Upper lobe of right lung (tissue), 1 donor: ENCODE measurements at places on chromosomes 1 and 21. TPM values are rescaled to one million over a fixed set of nuclear protein-coding genes. Genes with fewer than 3 reads are reported as not detected.

DNA sequence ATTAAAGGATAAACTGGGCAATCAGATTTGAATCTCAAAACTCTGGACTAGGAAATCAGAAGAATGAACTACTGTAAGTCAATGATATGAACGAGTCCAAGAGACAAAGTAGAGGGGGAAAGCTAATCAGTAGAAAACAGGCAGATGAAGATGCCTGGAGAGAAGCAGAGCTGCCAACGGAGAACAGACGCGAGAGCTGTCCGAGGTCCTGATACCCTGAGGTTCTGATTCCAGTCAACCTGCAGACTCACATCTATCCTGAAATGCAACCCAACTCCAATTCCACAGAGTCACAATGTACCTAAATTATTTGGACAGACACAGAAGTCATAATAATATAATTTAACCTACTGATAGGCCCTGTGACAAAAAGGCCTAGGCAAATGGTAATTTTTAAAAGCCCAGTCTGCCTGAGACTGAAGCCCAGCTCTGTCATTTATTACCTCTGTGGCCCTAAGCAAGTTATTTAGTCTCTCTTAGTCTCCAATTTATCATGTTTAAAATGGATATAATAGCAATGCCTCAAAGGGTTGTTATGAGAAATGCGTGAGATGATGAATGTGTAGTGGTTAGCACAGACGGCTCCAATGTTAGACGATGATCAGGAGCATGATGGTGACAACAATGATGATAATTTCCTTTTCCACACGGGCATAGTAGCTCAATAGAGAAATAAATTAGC, 33.4 kb downstream of the RGS7 start:
- DNase-seq = no peak

GRCh38 chr21:46324390-46325072, 575 bp downstream of the PCNT start:
- DNase-seq = peak; percentile 93

- no peak for DNase-seq
These were observed 9.1 kb downstream of the PTGFRN start for GRCh38 chr1:116918714-116919357.

Gene CD160
- total RNA-seq = 0.93 TPM

GRCh38 chr1:110215621-110216515, 5.8 kb downstream of the KCNC4 start:
- DNase-seq = no peak

DNA sequence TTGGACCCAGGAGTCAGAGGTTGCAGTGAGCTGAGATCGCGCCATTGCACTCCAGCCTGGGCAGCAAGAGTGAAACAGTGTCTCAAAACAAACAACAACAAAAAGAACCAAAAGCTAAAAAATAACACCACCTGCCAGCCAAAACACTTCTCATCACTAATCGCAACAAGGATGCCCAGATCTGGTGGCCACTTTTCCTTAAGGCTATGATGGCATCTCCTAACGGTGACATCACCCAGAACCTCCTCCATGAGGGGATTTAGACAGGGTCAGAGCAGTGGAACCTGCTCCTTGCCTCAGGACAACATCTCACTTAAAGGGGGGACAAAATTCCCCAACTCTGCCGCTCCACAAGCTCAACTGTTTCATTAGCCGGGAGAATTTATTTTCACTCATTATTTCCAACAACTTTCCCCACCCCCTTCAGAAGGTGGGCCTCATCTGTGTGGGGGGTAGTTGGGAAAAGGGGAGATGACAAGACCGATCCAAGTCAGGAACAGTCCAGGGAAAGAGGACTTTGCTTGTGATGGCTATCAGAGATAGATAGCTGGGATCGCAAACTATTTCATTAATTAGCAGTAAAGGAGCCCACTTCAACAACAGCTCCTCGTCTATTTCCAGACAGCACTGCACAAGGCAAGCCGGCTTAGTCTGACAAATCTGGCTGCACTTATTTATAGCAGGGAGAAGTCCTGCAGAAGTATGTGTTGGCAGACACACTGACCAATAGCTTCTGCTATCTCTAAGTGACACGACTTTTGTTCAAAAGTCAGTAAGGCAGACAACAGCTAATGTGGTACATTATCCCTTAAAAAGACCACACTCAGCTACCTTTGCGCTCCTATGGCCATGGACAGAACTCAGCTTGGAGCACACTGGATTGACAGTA, 2.6 kb downstream of the PABPC4 start:
- no peak for DNase-seq

DNA sequence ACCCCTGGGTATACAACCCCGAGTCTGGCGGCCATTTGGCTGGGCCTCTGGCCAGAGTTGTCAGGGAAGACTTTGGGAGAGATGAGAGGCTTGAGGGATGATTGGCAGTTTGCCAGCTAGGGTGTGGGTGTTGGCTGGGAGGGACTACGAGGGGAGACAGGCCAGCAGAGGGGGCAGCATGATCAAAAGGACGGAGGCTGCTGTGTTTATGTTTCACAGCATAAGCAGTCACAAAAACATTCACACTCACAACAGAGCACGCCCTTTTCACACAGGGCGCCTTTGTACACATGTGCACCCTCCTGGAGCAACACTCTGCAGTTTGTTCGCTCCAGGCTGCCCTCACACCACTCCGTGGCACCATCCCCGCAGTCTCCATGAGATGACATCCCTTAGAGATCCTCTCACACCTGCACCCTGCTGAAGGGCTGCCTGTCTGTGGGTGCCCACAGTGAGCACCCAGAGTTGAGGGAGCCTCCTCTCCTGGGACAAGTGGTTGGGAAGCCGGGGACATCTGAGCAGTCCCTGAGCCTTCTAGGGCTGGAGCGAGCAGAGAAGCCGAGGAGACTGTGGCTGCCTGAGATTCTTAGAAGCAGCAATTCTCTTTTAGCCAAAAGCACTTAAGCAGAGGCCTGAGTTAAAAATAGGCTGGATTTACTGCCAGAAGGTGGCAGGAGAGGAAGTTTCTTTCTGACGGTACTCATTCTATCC, 15.4 kb downstream of the EFNA3 start:
- DNase-seq = no peak

Gene S100A13
- 76.1 TPM for total RNA-seq

Gene GBP4
- 32.9 TPM for total RNA-seq

DNA sequence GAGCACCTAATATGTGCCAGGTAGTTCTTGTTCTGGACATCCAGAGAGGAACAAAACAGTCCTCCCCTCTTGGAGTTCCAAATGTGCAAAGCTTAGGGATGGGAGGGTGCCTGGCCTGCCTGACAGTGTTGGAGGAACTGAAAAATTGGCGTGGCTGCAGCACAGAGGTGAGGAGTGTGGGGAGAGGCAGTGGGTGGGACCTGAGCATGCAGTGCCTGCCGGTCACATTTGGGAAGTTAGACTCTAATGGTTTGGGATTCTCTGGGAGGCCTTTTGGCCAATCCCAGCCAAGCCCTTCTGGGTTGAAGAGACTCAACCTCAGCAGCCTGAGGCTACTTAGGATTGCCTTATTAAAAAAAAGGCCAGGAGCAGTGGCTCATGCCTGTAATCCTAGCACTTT, 2.3 kb upstream of the TCEA3 start:
- no peak for DNase-seq

GRCh38 chr1:219582865-219583264, 30.0 kb downstream of the ZC3H11B start:
- DNase-seq = no peak

Gene MEX3A
- 0.52 TPM for total RNA-seq

DNA sequence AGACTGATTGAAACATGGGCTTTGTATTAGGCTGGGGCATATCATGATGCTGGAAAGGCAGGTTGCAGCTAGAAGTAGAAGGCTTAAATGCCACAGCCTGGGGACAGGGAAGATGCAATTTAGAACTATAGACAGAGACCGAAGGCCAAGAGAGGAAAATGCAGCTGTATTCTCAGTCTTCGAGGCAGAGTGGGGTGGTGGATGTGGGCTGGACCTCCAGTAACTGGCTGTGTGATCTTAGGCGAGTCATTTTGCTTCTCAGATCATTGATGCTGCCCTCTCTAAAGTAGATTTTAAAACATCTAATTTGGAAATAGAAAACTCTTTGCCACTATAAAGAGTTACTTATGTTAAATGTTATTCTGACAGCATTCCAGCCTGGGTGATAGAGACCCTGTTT, 17.7 kb upstream of the SH2D2A start:
- no peak for DNase-seq

DNA sequence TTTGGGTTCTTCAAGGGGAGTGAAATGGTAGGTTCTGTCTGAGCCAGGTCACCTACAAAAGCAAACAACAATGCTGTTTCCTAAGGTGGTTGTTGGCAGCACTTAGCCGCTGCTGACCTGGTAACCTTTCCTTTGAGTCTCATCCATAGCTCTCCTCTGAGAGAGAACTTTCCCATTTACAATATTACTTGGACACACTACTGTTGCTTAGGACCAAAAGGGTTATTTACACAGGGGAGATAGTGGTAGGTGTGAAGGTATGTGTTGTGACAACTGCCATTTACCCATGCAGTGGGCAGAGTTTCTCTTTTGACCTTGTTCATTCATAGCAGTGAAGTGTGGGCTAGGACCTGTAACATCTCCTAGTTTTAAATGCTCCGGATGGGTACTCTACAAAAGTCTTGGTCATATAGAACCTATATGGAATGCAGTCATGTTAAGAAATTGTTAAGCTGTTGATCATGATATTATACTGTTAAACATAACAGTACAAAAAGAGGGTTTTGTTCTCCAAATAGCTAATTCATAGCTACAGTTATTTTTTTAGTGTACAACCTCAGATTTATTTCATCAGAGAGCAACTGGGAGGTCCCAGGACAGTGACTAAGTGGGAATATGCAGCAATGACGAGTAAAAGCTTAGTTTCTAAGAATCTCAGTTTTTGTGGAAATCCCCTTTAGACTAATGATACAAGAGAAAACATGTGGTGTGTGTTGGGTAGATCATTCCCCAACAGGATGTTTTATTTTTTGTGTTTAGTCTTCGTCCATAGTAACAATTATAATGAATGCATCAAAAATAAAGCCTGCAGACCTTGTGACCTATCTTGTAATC, 219.7 kb downstream of the NFIA start:
- DNase-seq = no peak

DNA sequence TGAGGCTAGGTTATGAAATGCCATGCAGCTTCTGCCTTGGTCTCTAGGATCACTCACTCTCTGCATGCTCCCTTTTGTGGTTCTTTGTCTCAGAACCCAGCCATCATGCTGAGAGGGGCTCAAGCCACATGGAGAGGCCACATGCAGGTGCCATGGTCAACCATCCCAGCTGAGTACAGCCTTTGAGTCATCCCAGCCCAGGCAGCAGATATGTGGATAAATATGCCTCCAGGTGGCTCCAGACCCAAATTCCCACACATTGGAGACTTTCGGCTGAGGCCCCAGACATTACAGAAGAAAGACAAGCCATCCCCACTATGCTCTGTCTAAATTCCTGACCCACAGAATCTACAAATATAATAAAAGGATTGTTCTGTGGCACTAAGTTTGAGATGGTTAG, 102.0 kb downstream of the LHX9 start:
- DNase-seq = no peak

Gene MPZ
- 2.5 TPM for total RNA-seq

- peak; percentile 69 for DNase-seq
These were observed 352.5 kb downstream of the ZNF326 start for GRCh38 chr1:90347366-90347765.

DNA sequence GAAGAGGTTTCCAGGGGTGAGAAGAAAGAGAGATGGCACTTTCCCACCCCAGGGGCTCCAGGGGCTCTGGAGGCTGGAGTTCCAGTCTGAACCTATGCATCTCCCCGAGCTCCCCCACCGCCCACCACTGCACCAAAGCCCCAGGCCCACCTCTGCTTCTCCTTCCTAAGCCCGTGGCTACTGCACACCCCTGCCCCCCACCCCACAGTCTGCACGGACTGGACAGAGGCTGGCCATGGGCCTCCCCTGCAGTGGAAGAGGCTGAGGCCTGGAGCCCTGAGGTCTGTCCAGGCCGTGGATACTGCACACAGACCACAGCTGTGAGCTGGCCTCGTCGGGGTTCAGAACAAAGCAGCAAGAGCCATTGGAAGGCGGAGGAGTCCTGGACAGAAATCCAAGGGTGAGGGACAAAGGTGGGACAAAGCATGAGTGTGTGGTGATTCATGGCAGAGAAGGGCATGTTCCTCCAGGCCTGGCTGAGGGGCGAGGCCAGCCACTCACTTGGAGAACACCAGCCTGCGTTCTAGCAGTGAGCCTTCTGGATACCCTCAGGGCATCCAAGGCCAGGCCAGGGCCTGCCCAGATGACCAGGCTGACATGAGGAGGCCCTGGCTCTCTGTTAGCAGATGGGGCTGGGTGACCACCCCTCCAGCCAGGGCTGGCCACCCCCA, 244.8 kb upstream of the VAMP3 start:
- DNase-seq = no peak

Gene LCE2C
- total RNA-seq = not detected

- DNase-seq = no peak
These were observed 323.2 kb upstream of the SGIP1 start for GRCh38 chr1:66210635-66211244.

DNA sequence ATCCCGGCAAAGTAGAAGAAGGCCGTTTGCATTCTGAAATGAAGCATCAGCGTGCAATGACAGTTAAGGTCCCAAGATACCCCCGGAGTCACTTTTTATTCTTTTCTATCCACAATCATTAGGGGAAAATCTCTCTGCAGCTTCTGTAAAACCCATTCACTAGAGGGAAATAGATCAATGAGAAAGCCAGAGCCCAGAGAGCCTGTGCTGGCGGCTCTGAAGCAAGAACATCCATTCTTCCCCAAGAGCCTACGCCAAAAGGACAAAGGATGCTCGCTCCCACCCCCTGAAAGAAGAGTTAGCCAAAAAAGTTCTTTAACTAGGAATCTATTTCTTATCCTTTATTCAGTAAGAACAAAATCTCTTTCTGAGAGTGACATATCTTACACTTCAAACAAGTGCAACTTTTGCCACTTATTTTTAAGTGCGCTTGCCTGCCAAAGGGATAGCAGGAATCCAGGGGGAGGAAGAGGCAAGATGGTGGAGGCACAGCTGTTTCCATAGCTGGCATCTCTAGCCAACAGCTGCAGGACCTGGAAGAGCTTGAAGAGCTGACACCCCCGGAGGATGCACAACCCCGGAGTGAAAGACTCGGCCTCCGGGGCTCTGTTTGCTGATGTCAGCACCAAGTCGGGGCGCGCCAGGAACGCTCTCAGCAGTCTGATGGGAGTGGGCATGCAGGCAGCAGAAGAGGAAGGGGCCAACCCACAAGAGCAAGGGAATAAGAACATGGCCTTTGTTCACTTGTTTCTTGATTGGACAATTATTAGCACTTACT, 68.7 kb downstream of the KCNN3 start:
- DNase-seq = no peak

DNA sequence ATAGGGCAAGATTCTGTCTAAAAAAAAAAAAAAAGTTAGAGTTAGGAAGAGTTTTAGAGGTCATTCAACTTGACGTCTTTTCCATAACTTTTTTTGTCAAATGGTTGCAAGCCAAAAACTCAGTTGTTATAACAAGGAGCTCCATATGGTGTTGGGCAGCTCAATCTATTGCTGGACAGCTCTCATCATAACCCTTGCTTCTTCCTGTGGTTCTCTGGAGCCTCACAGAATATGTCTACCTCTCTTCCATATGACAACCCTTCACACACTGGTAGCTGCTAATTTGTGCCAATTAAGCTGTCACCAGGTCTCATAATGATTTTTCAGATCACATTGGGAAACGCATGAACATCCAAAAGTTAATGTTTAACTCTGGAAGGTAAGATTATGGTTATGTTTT, 57.8 kb upstream of the SLC16A1 start:
- no peak for DNase-seq
